Activated CD8-positive, alpha-beta T cell treated with anti-CD3 and anti-CD28 coated beads for 36 hours (primary cell): ENCODE measurements at places on chromosomes 12 and 14.

DNA sequence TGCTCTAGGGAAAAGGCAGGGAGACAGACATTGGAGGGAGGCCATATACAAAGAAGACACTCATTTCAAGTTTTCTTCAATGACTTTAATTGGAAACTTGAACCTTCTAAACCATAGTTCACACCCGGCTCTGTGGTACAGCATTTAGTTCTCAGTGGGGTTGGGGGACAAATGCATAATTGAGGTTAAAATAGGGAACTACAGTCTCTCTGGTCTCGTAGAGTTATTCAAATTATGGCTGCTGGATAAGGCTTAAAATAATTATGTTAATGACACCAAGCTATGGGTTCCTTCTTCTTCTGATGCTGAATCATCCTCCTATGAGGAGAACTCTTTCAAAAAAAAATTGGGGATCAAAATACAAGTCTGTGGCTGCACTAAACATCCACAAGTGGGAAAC is 3.8 kb upstream of the RPAP3 start:
- no peak for DNase-seq

GRCh38 chr14:54356172-54356571 is 40.6 kb upstream of the CDKN3 start:
- DNase-seq = no peak

GRCh38 chr14:32473464-32473855 is 144.4 kb downstream of the AKAP6 start:
- no peak for DNase-seq

- DNase-seq = peak; percentile 51
These were observed 67.0 kb upstream of the MAX start for GRCh38 chr14:65169351-65169750.

DNA sequence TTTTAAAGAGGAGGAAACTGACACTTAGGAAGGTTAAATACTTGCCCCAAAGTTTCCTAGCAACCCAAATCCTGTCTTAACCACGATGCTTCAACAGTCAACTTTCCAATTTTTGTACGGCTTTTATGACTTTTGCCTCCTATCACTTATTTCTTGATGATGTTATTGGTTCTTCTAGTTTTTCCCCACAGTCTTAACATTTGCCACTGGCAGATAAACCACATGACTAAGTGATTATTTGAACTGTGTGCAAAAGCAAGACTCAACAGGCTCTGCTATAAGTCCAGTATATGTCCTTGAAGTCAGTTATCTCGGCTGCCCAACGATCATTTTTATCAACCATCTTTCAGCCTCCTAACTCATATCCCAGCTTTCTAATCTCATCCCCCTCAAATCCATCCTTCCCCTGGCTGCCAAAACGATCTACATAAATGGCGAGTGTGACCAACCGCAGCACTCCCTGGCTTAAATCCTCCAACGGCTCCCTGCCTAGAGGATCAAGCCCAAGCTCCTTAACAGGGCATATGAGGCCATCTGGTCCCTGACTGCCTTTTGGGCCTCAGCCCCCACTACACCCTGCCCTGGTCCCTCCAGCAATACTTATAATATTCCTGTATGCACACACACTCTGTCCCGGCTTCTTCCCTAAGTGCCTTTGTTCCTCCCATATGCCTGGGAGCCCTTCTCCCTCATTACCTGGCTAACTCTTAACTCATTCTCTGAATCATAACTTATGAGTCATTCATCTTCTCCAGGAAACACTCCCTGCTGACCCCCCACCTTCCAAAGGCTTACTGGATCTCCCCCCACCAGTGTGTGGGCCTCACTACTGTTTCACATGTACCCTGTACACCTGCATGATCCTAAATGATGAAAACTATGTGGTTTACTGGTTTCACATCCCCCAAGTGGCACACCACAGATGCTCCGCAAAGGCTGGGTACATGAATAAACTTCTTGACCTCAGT is 8.8 kb downstream of the VPS37B start:
- DNase-seq = peak; percentile 90

GRCh38 chr12:59938190-59938962 is 342.5 kb downstream of the SLC16A7 start:
- no peak for DNase-seq

DNA sequence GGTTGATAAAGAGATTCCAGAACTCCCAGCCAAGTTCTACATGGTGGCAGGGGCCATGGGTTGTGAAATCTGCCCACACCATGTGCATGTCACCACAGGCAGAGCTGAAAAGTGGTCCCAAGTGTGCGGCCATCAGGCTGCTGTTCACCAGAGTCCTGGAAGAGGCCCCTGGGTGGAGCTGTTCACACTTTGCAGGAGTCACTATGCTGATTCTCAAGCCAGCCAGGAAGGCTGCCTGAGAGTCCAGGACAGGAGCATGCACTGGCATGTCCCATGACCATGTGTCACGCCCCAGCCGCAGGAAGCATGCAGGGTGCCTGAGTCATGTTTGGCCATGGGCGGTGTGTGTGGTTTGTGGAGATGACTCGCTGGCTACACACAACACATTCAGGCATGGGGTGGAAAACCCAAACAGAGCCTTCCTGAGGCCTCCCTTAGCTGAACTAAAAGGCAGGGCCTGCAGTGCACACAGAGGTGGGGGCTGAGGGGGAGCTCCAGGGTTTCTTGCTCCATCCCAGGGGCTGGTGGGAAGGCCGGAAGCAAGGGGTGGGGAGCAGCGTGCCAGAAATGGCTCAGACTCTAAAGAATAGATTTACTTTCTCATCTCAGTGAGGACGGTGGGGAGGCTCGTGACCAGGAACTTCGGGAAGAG is 19.4 kb downstream of the ABCB9 start:
- DNase-seq = peak; percentile 96

GRCh38 chr14:93970965-93971634 is 5.3 kb downstream of the ASB2 start:
- DNase-seq = peak; percentile 87

DNA sequence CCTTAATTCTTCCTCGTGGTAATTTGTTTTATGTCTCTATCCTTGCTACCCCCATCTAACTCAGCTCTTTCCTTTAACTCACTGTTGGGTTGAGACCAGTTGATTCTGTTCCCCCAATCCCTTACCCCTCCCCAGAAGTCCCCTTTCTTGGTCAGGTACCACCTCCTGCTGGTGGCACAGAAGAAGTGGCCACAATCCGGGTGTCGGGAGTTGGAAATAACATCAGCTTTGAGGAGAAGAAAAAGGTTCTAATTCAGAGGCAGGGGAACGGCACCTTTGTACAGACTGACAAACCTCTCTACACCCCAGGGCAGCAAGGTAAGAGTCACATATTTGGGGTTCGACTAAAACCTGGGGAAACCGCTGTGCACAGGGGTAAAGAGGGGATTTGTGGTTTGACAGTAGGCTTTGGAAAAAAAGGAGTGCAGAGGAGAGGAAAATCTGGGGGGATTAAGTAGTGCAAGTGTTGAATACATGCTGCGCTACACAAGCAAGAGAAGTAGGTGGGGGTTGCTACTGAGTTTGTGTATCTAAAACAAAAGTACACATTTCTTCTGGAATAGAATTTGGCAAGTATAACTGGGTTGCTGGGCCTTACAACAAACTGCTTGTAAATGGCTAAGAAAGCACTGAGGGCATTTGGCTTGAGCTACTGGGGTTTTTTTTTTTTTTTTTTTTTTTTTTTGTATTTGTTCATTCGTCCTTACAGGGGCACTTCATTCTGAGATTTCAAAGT is 1.3 kb downstream of the A2ML1 start:
- peak; percentile 3 for DNase-seq

GRCh38 chr12:92581604-92582003 is 121.2 kb upstream of the PLEKHG7 start:
- no peak for DNase-seq

- DNase-seq = peak; percentile 45
These were observed 159.9 kb downstream of the GCH1 start for GRCh38 chr14:54742492-54743350.

GRCh38 chr12:6697584-6698351 is 2.8 kb downstream of the PIANP start:
- peak; percentile 44 for DNase-seq

- DNase-seq = no peak
These were observed 26.6 kb upstream of the BTBD6 start for GRCh38 chr14:105221598-105222178.

DNA sequence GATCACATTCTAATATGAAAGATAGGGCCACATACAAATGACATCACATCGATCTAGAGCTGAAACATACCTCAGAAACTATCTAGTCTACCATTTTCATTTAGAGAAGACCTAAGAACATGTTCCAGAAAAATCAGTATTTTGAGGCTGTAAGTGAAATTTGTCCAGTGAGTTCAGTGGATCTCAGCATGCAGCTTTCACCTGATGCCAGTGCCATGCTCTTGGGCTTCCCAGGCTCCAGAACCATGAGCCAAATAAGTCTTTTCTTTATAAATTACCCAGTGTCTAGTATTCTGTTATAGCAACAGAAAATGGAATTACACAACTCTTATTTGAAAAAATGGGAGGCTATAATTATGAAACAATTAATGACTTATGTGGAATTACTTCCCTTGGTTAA is 9.0 kb downstream of the CHPT1 start:
- no peak for DNase-seq

DNA sequence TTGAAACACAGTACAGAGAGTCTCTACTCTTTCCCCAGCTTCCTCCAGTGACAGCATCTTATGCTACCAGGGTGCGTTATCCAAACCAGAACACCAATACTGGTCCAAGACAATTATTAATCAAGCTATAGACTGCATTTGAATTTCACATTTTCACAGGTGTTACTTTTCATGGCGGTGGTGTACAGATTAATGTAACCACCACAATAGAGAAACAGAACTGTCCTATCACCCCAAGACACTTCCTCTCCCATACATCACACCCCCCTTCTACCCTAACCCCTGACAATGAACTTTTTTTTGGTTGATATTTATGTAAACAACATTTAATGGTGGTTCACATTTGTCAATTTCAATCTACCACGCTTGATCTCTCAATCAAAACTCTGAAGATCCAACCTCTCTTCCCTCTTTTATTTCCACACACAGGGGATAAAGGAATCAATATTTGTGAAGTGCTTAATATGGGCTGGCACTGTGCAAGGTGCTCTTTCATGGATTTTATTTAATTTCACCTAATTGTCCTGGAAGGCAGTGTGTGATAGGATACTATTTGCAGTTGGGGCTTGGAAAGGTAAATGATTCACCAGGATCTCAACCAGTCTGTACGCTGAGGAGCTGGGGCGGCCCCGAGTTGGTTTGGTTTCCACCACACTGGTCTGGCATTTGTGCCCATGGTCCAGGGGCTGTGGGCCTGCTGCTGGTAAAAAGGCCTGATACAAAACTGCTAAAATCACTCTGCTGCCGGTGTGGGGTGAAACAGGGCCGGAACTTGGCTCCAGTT is 54.6 kb upstream of the DICER1 start:
- DNase-seq = no peak

- no peak for DNase-seq
These were observed at the start of gene ZNF705A for GRCh38 chr12:8156845-8157244. TSS of gene ZNF705A (plus strand) at chr12:8157015. CDS start at chr12:8172626, 15,611 bp downstream.
